Right cardiac atrium (tissue), 5 donors: ENCODE measurements at places on chromosomes 2 and 18.
A peak's percentile ranks its signal among the peaks of the same experiment; 100 is the strongest.

- DNase-seq = no peak
Observed at GRCh38 chr2:188295067-188295685, 3.5 kb downstream of the GULP1 start.

GRCh38 chr2:215882689-215883088, 130.7 kb downstream of the MREG start:
- no peak for DNase-seq

- DNase-seq = peak; percentile 41
Observed at GRCh38 chr2:240478346-240479110, 43.1 kb downstream of the GPC1 start.

GRCh38 chr2:109692013-109692743, 78.0 kb downstream of the SOWAHC start:
- no peak for DNase-seq

GRCh38 chr2:239944694-239945551, 80.2 kb downstream of the NDUFA10 start:
- DNase-seq = no peak

GRCh38 chr2:42127425-42128424, 41.4 kb upstream of the EML4 start:
- no peak for DNase-seq
